NCI-H226 (cell line): ENCODE measurements at places on chromosomes 7 and 10.

GRCh38 chr7:127474457-127474856 lies 81.9 kb upstream of the ZNF800 start:
- DNase-seq, result no peak

DNA sequence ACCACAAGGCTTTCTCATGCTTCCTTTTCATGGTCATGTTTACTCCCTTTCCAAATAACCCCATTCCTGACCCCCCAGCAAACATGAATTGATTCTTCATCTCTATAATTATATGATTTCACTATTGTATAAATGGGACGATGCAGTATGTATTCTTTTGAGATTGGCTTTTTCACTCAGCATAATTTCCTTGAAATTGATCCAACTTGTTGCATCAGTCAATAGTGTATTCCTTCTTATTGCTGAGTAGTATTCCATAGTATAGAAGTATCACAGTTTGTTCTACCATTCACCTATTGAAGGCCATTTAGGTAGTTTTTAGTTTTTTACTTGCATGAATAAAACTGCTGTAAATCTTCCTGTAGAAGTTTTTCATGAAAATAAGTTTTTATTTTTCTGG lies 264.7 kb downstream of the BAMBI start:
- no peak for DNase-seq

DNA sequence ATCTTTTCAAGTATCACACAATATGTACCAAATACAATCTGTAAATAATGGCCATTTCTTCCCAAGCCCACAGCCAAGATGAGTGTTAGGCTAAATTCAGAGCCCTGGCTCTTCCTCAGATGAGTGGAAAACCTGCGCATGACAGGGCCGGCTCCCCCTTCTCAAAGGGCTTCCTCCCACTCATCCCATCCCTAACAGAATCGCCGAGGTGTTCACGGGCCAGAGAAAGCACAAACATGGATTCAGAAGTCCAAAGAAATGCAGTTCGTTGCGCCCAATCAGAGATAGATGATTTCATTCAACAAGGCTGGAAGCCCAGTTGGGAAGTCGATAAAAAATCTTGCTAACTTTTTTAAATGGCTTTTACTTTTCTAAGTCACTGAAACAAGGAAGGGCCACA lies 121.8 kb downstream of the UBE2H start:
- peak; percentile 79 for DNase-seq

- no peak for DNase-seq
Measured at GRCh38 chr7:1060315-1061072, 16.1 kb downstream of the GPR146 start.

DNA sequence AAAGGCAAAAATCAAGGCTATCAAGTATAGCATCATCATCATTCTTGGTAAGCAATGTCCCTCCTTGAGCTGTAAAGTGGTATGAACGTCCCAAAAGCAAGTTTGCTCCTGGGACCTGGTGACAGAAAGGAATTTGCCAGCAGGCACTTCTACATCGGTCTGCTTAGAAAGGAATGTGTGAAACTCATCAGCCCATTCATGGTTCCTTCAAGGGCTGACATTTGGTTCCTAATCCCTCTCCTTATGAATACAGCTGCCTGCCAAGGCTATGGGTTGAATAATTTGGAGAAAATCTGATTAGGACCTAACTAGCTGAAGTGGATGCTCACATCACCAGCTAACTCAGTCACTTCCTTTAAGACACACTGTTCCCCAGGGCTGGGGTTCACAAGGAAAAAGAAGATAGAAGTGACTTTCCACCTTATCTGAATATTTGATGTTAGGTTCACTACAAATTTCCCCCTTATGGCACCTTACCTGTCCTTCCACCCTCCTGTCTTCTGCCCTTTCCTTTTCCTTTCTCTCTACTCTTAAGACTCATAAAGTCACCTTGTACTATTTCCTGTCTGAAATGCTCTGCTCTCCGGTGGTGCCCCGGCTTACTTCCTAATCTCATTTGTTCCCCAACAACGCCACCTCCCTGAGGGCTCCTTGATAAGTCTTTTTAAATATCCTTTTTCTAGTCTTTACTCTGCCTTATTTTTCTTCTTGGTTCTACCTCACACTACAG lies 187.1 kb downstream of the NPSR1 start:
- DNase-seq, result no peak

DNA sequence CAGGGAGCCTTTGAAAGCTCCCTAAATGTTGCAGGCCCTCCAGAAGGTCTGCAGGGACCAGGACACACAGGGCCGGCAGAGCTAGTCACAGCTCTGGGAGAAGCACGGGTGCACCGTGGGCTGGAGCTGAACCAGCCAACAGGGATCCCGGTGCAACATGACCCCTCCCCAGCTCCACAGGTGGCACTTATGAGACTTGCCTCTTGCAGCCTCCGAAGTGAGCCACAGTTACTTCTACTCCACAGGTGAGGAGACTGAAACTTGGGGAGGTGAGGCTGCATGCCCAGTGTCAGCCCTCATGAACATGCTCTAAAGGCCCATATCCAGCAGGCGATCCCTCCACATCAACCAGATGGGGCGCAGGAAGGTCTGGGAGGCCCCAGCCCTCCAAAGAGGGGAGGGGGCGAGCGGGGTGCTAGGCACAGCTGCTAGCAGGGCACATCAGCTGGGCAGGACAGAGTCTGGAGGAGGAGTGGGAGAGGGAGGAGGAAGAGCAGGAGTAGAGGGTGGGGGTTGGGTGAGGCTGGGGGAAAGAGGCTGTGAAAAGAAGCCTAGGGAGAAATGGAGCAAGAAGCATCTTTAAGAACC lies 224.3 kb downstream of the ELFN1 start:
- DNase-seq, result no peak

DNA sequence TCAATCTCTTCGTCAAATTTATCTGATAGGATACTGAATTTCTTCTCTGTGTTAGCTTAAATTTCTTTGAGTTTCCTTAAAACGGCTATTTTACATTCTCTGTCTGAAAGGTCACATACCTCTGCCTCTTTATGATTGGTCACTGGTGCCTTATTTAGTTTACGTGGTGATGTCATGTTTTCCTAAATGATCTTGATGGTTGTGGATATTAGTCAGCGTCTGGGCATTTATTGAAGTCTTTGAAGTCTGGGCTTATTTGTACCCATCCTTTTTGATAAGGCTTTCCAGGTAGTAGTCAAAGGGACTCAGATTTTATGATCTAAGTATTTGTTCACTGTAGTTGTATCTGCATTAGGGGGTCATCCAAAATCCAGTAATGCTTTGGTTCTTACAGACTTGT lies 1407.5 kb upstream of the LRRTM3 start:
- no peak for DNase-seq

DNA sequence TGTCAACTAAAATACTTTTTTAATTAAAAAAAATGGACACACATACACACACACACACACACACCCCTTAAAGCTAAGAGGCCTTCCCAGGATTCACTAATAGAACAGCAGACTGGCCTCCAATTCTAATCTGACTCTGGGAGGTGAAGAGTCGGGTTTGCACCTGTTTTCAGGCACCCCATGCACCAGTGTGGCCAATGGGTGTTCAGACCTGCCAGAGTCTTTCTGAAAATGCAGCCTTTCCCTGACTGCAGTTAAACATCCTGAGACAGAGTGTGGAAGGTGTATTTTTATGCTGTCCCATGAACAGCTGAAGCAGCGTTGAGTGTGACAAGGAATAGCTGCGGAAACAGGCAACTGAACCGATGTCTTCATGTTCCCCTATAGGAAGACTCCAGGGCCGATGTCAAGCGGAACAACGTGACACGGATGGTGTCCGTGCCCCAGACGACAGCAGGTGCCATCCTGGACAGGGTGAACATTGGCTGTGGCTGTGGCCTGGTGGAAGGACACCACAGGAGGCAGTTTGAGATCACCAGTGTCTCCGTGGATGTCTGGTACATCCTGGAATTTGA lies 74.6 kb upstream of the LYZL2 start:
- no peak for DNase-seq

DNA sequence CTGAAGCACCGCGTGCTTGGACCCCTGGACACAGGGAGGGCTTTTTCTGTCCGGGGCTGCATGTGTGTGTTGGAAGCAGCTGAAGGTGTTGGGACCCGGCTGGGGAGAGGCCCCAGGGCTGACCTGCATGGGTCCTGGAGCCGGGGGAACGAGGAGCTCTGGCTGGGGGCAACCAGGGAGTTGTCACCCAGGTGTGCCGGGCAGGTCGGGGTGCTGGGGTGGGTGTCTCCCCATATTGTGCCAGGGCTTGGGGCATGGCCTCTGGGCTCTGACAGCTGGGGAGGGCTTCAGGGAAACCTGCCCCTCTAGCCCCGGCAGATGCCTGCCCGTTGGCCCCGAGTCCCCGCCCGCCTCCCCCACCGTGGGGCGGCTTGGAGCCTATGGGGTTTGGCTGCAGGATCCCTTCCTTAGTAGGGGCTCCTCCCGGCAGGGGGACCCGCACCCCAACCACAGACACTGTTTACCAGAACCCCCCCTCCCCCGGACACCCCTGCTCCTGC lies 42.3 kb downstream of the UNCX start:
- no peak for DNase-seq

GRCh38 chr7:149427096-149427680 lies 33.7 kb downstream of the ZNF777 start:
- no peak for DNase-seq

- DNase-seq, result no peak
Measured at GRCh38 chr10:44947371-44948152, 12.0 kb upstream of the RASSF4 start.

- DNase-seq, result no peak
Measured at GRCh38 chr10:77716458-77717317, 79.1 kb upstream of the KCNMA1 start.

- no peak for DNase-seq
Measured at GRCh38 chr10:57968328-57969016, 299.2 kb downstream of the IPMK start.

DNA sequence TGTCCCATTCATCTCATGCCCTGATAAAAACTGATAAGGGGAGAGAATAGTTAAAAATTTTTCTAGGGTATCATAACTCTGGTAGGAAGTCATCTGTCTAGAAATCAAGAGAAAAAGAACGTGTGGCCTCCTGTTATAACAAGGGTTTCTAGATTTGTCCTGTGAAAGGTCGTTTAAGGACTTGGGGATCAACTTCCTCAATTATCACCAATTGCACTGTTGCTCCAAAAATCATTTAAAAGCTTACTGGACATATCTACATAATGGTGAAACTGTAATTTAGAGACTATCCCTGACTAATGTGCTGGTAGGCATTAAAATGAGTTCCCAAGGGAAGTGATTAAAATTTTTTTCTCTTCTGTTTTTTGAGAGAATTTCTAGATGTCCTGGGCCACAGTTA lies 58.2 kb downstream of the GPR141 start:
- DNase-seq, result no peak

GRCh38 chr7:130152493-130153210 lies 52.6 kb downstream of the TMEM209 start:
- no peak for DNase-seq

GRCh38 chr7:47785923-47786556 lies 162.2 kb downstream of the PKD1L1 start:
- no peak for DNase-seq

GRCh38 chr10:124036746-124037145 lies 56.7 kb downstream of the CHST15 start:
- no peak for DNase-seq

DNA sequence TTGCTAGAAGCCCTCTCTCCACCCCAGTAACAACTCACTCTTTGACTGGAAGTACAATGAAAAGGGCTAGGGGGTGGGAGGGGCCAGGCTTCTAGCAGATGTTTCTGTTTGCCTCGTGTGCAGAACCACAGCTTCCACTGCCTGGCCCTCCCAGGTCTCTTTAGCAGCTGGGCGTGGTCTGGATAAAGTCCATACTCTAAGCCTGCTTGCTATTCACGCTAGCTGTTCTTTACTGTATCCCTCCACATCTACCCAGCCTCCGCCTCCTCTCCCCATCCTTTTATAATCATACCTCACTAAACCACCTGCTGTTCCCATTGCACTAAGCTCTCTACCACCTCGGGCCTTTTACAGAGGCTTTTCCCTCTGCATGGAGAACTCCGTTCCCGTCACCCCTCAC lies 288.8 kb downstream of the CAMK1D start:
- DNase-seq, result no peak

DNA sequence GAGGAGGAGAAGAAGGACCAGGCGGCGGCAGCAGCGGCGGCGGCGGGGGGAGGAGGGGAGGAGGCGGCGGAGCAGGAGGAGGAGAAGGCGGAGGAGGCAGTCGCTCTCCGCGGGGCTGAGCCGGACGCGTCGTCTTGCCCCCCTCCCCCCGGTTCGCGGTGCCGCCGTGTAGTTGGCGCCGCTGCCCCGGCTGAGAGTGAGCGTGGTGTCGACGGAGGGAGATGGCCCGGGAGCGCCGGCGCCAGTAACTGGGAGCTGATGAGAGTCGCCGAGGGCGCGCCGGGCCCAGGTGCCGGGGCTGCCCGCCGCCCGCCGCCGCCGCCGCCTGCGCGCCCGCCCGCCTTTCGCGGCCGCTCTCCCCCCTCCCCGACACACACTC lies 257 bp downstream of the WAC start:
- no peak for DNase-seq

GRCh38 chr10:113555751-113556150 lies 2.9 kb downstream of the HABP2 start:
- no peak for DNase-seq

- peak; percentile 74 for DNase-seq
Measured at GRCh38 chr7:20722941-20723340, 63.7 kb downstream of the SP8 start.

GRCh38 chr10:113736576-113736975 lies 14.9 kb upstream of the PLEKHS1 start:
- no peak for DNase-seq

- DNase-seq, result no peak
Measured at GRCh38 chr7:31186202-31186601, 134.1 kb downstream of the ADCYAP1R1 start.

DNA sequence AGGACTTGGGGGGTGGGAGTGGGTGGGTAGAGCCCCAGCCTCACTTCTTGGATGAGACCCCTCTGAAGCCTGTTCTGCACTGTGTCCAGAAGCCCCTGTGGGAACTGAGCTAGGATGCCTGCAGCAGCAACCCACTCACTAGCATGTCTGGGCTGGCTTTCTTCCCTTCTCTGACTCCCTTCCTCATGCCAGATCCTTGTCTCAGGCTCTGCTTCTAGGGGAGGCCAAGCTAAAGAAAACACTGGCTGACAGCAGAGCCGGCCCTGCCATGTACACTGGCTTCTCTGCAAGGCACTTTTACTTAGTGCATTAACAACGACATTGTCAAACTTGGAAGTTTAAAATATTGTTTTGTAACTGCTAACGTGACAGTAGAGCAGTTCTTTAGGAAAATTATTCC lies 50.2 kb downstream of the ARHGAP22 start:
- DNase-seq, result no peak
